ENCODE measurements at places on chromosomes 16 and 17. TPM values are rescaled to one million over a fixed set of nuclear protein-coding genes. Genes with fewer than 3 reads are reported as not detected.

CD79B gene
- total RNA-seq: 4.3 TPM

GRCh38 chr17:40103071-40103661 lies 2.8 kb upstream of the NR1D1 start:
- no peak for DNase-seq

GRCh38 chr16:8588682-8589056 lies 1.6 kb downstream of the TMEM114 start:
- no peak for DNase-seq

DNA sequence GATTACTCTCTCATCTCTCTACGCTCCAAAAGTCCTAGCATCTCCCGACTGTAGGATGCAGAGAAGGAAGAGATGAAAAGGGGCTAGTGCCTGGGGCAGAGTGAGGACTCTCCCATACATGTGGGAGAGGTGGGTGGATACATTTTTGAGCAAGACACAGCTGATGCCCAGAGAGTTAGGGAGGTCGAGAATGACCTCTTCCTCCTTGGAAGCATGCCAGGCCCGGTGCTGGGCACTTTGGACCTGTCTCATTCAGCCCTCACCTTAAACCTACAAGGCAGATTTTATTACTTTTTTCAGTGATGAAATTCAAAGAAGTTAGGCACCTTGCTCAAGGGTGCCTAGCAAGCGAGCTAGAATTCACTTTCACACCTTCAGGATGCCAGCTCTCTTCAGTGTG lies 38.2 kb downstream of the WSCD1 start:
- peak; percentile 69 for DNase-seq

DNA sequence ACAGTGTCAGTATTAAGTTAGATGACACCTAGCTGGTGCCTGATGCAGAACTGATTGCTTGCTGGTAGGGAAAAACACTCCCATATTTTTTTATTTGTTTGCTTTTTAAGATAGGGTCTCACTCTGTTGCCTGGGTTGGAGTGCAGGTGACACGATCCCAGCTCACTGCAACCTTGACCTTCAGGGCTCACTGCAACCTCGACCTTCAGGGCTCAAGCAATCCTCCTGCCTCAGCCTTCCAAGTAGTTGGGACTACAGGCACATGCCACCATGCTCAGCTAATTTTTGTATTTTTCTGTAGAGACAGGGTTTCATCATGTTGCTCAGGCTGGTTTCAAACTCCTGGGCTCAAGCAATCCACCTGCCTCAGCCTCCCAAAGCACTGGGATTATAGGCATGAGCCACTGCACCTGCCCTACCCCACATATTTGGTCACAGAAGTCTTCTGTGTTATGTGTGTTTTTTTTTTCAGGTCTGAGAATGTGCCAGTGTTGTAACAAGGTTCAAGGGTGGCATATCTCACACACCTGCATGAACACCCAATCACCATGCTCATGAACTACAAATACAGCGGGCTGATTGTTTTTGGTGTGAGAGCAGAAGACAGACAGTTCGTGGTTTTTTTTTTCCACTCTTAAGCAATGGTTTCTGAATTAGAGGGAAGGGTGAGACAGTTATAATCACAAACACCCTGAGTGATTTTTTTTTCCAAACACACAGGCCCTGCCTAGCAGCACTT lies 22.8 kb downstream of the SPAG9 start:
- DNase-seq: no peak

GRCh38 chr17:17154556-17154955 lies 51.6 kb downstream of the PLD6 start:
- DNase-seq: no peak

DNA sequence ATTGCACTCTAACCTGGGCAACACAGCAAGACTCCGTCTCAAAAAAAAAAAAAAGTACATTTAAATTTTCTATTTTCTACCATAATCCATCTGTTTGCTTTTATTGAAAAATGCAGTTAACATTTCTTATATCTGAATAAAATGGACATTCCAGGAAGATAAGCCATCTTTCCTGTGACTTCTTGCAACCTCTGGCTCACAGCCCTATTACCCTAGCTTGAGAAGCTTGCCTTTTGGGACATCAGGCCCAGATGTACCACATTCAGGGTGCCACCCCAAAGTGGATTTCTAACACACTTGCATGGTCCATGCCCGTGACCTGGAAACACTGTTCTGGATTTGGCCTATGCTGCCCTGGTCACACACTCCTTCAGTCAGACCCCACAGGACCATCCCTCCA lies 30.1 kb upstream of the DDX52 start:
- DNase-seq: no peak

- no peak for DNase-seq
Measured at GRCh38 chr16:85562093-85562786, 50.9 kb upstream of the GSE1 start.

GRCh38 chr17:72743037-72743467 lies 349.4 kb downstream of the SLC39A11 start:
- no peak for DNase-seq
